ENCODE measurements at places on chromosomes 4 and X. TPM values are rescaled to one million over a fixed set of nuclear protein-coding genes. Genes with fewer than 3 reads are reported as not detected.
A peak's percentile ranks its signal among the peaks of the same experiment; 100 is the strongest.

The HTN3 gene
- polyA plus RNA-seq, result not detected

The GRIPAP1 gene
- polyA plus RNA-seq, result 21.8 TPM

The ARMCX4 gene
- polyA plus RNA-seq, result 3.0 TPM

The SRPK3 gene
- polyA plus RNA-seq, result 0.53 TPM

The NCAPG gene
- polyA plus RNA-seq, result 14.0 TPM

The GCNA gene
- polyA plus RNA-seq, result 0.99 TPM

The USP51 gene
- polyA plus RNA-seq, result 0.23 TPM

The BCAP31 gene
- polyA plus RNA-seq, result 326 TPM

The ENPEP gene
- 0.44 TPM for polyA plus RNA-seq

The PPBP gene
- polyA plus RNA-seq, result not detected

The CABS1 gene
- not detected for polyA plus RNA-seq

The CENPC gene
- 8.4 TPM for polyA plus RNA-seq

The COX7B2 gene
- not detected for polyA plus RNA-seq

The CCNQ gene
- 29.1 TPM for polyA plus RNA-seq

The AKAP14 gene
- not detected for polyA plus RNA-seq

The TMEM150C gene
- polyA plus RNA-seq, result 0.84 TPM

The FGF5 gene
- 63.7 TPM for polyA plus RNA-seq

The KCNE5 gene
- polyA plus RNA-seq, result not detected

The AMTN gene
- polyA plus RNA-seq, result not detected

The RBMXL3 gene
- polyA plus RNA-seq, result not detected

GRCh38 chr4:106584337-106584989, 215.9 kb upstream of the GIMD1 start:
- DNase-seq, result peak; percentile 22

- DNase-seq, result no peak
These were observed 150.7 kb upstream of the SLC7A11 start for GRCh38 chr4:138392751-138393308.

GRCh38 chr4:11881364-11881763, 452.7 kb upstream of the HS3ST1 start:
- no peak for DNase-seq

DNA sequence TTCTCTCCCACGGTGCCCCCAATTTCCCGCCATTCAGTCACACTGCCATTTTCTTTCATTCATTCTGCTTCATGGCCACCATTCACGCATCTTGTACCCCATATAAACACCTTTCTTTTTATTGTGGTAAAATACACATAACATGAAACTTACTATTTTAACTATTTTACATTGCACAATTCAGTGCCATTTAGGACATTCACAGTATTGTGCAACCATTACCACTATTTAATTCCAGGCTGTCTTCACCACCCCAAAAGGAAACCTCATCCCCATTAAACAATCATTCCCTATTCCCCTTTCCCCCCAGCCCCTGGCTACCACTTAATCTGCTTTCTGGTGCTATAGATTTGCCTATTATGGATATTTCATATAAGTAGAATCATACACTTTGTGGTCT, 15.9 kb downstream of the SPACA5 start:
- DNase-seq, result peak; percentile 26

GRCh38 chr4:5619913-5620625, 88.3 kb downstream of the EVC2 start:
- DNase-seq, result no peak

- peak; percentile 94 for DNase-seq
These were observed 677 bp downstream of the PTPN13 start for GRCh38 chr4:86594559-86595425.

- no peak for DNase-seq
These were observed 248.6 kb downstream of the HNRNPD start for GRCh38 chr4:82124932-82125786.

DNA sequence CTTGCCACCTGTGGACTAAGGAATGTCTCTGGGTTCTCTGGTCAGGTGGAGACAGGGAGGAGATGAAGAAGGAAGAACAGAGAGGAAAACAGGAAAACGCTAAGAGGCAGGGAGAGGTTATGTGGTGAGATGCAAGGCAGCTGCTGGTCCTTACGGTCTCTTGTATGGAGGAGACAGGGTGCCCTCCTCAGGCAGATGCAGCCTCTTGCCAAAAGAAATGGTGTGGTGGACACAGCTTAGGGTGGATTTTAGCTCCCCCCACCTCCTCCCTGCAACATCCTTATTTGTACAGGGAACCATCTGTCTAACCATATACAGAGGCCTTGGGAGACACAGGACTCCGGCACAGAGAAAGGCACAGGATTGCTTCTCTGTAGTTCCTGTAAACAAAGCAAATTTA, 9.7 kb downstream of the OCIAD2 start:
- no peak for DNase-seq

GRCh38 chr4:11420327-11420726, 8.4 kb downstream of the HS3ST1 start:
- DNase-seq, result no peak

GRCh38 chr4:140302151-140302859, 71.1 kb upstream of the SCOC start:
- no peak for DNase-seq

DNA sequence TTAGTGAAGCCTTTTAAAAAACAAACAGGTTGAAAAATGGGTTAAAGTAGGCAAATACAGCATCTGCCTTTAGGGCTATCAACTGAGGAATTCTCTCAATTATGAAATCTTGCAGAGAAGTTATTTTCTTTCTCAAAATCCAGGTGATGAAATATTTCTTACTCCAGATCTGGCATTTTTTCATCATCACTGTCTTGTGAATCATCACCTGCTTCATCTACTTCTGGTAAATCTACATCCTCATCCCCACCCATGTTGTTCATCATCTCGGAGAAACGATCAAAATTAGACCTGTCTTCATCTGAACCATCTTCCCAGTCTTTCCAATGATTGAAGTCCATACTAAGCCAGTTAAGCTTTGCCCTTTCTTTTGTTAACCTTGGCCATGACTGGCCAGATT, 33.3 kb upstream of the HPF1 start:
- peak; percentile 22 for DNase-seq

DNA sequence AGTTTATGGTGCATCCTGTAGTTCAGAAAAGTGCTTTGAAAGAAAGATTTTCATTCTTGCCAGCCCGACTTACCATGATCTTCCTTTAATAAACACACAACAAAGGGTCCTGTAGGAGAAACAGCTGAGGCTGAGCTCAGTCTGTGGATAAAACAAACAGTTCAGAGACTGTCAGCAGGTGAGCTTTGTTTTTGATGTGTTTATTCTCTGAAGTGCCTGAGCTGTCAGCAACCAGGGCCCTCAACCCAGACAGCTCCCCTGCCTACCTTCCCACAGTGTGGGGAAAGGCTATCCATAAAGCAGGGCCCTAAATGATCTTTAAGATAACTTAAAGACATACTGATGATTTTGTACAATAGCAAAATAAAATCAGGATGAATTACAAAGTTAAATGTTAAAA, 459.2 kb upstream of the GALNT7 start:
- DNase-seq, result no peak

- DNase-seq, result no peak
These were observed 212.0 kb upstream of the ARSJ start for GRCh38 chr4:114191496-114191895.

DNA sequence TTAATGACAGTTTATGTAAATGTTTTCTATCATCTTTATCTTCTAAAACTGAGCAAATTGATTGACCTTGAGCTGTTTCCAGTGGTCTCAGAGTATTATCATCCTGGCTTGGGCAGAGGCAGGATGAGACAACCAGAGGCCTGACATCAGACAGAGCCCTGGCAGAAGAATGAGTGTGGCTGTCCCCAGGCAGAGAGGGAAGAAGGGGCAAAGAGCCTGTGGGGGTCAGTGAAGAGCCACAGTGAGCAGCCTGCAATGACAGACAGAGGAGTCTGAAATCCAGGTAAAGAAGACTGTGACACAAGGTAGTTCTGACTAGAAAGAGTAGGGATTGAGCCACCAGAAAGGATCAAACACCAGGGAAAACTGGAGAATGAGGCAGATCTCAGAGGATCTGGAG, 182.4 kb upstream of the ARSJ start:
- no peak for DNase-seq

DNA sequence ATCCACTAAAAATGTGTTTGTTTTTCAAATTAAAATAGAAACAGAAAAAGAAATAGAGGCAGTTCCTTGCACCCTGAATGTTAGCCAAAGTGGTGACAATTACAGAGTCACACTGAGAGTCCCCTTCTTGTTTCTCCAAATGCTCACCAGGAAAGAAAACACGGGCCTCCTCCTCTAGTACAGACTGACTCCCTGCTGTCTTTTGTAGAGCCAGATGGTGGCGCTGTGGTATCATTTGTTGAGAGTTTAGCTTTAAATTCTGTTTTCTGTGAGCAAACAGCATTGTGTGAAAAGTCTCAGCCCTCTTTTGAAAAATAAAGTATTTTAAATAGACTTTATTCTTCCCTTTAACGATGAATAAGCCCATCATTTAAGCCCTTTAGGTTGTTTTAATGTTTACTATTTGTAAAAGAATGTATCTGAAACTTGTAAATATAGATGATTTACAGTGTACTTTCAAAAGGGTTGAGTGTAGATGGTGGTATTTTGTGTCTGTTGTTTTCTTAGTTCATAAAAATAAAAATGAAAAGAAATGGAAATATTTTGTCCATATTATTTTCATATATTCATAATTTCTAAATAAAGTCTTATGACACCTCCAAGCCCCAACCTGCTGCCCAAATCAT, 36.9 kb upstream of the ATOH1 start:
- DNase-seq, result peak; percentile 68

GRCh38 chr4:183223053-183223452, 97.0 kb downstream of the CLDN22 start:
- DNase-seq, result no peak

GRCh38 chr4:23614284-23614892, 275.5 kb downstream of the PPARGC1A start:
- peak; percentile 17 for DNase-seq

DNA sequence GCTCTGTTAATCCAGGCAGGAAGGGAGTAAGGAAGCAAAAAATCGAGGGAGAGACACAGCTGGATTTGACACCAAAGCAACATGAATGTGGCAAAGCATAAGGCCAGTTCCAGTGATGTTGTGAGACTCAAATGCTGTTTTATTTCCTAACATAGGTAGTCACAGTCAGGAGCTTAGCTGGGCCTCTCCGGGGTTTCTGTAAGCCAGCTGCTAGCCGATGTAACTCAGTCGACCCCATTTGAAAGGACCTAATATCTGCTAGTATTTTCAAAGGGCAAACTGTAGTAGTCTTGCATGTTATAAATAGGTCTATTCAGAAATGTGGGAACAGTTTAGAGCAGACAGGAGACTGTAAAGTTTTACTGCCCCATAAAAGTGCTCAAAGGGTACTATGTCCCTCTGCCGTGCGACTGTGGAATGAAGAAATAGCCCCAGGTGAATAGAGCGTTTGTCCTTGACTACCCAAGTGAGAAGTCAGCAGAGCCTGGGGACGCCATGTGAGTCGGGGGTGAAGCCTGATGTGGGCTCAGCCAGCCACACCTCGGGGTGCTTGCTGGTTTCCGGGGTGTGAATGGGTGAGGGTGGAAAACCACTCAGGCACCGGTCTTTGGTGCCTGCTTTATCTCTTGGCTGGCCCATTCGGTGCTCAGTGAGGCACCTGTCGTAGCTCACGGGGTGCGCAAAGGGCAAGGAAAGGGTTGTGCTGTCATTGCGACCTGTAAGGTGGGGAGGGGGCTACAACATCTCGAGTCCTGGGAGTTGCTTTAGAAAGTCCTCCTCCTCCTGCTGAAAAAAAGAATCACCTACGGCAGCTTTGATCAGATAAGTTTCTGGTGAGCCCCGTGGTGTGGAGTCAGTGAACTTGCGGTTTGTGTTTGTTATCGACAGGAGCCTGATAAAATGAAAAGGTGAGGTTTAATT, 745 bp downstream of the TRIM2 start:
- DNase-seq, result no peak

DNA sequence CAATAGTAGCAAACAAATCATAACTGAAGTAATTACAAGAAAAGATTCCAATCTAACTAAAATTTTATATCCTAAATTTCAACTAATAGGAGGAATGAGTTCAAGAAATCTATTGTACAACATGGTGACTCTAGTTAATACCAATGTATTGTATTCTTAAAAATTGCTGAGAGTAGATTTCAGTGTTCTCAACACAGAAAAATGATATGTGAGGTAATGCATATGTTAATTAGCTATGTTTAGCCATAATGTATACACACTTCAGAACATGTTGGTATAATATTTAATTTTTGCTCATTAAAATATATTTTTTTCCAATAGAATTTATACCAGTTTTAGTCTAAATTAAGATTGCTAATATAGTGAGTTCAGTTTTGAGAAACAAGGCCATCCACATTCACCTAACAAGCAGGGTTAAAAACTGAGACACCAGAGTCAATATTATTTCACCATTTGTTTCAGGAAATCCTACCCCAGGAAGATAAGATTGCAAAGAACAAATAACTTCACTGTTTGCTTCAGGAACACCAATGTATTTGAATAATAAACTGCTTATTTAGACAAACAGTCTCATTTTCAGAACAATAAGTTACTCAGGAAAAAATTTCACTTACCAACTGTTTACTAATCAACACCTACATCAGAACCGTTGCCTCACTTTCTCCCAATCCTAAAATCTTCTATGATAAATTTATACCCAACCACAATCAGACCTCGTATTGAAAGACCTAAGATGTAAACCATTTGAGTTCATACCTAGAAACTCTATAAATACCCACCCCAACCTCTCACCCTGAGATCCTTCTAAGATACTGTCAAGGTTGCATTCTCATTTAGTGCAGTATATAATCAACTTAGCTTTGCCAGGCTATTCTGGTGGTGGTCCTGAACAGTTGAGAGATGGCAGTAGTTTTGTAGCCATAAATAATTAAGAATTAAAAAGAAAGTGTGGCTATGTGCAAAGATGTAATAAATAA, 132.8 kb downstream of the MAB21L2 start:
- DNase-seq, result no peak

- DNase-seq, result no peak
These were observed 182.9 kb downstream of the C4orf33 start for GRCh38 chr4:129278868-129279267.

- no peak for DNase-seq
These were observed 24.4 kb downstream of the PLAC1 start for GRCh38 chrX:134633832-134634231.

DNA sequence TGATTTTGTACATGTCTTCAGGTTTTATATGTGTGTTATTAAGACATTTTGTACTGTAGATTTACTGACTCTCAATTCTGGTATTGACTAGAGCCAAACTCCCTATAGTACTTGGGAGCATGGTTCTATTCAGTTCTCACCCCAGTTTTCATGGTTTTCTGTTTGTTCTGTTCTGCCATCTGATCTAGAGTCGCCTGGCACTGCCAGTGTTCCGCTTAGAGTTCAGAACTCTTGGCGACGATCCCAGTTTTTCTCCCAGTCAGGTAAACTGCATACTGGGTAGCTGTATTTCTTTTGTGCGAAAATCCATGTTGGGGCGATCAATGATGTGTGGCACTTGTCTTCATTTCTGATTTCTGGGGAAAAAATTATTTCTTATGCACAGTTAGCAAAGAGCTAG, 78.0 kb downstream of the PHOX2B start:
- no peak for DNase-seq

- no peak for DNase-seq
These were observed 241.6 kb upstream of the HS3ST1 start for GRCh38 chr4:11670304-11670703.

GRCh38 chr4:146095860-146096259, 79.7 kb upstream of the LSM6 start:
- DNase-seq, result no peak
